ENCODE measurements at places on chromosomes 3 and 15.

DNA sequence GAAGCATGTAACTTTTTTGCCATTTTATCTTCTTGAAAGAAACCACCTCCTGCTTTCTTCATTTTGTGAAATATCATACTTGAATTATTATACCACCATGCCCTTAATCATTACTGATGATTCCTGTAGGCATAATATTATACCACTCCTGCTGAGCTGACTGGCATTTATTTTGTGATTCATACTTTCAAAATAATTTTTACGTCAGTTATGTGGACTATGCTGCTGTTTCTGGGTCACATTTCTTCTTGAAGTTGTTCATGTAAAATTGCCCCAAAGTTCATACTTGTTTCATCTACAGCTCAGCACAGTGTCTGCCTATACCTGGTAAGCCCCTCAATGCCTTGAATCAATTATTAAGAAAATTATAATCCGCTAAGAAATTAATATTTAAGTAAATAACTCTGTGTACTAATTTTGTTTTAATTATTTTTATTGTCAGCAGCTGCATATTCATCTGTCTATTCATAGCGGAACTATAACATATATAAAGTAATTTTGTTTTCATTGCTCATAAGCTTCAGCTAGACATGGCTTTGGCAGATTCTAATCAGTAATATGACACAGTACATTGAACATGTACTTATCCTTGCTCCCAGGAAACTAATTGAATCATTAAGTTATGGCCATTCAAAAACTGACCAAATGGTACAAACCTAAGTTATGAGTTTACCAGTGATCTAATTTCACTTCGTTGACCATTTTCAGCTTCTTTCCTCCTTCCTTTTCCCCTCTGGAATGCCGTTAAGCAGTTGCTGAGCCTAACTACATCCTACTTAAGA lies 160.0 kb downstream of the NAALADL2 start:
- no peak for DNase-seq

DNA sequence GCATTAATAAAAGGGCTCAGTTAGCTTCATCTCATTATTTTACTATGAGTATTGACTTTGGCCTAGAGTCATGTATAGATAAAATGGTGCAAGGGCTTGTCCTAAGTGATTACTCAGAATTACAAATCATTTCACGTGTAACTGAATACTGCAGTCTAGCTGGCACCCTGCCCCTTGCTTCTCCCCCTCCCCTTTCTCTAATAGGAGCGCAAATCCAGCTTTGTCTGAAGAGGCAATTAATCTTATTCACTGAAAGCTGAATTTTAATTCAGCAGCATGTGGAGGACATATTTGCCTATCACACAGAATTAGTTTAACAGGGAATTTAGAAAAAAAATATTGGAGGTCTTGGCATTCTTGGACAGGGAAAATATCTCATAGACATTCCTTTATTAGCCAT lies 412.1 kb upstream of the DPH6 start:
- no peak for DNase-seq

- DNase-seq, result no peak
These were observed 928.2 kb downstream of the EPHA3 start for GRCh38 chr3:90035643-90036042.

DNA sequence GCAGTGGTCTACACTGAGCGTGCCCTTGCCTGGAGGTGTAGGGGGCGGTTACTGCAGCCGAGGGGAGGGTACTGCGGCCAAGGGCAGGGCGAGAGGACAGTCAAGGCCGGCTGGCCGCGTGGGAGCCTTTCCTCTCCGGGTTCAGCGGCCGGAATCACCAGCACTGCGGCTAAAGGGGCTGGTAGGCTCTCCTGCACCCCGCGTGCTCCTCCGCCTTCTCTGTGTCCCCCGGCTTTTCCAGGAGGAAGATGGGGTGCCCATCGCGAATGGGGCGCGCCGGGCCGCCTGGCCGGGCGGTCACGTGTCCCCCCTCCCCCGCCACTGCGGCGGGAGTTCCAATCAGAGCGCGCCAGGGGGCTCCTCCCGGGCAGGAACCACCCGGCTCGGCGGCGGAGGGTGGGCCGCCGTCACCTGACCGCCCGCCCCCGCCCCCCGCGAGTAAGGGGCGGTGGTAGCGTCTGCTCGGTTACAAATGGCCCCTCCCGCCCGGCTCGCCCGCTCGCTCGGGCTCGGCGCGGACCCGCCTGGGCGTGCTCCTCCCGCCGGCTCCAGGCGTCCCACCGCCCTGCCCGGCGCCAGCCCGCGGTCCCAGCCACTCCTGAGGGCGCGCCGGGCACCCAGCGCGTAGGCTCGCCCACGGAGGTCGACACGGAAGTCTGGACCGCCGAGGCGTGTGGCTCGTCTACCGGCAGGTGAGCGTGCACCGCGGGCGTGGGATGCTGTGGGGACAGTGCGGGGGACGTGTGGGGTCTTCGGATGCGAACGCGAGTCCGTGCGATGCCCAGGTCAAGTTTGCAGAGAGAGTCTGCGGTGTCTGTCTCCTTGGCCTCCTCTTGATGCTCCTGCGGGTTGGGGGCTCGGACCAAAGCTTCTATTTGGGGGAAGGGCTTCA lies 242.6 kb upstream of the TOPAZ1 start:
- DNase-seq, result no peak

- DNase-seq, result no peak
These were observed 237.2 kb downstream of the MBNL1 start for GRCh38 chr3:152505926-152506325.

- DNase-seq, result no peak
These were observed 518.9 kb downstream of the NR2F2 start for GRCh38 chr15:96849271-96849900.

GRCh38 chr3:115448851-115449250 lies 174.5 kb upstream of the GAP43 start:
- no peak for DNase-seq

DNA sequence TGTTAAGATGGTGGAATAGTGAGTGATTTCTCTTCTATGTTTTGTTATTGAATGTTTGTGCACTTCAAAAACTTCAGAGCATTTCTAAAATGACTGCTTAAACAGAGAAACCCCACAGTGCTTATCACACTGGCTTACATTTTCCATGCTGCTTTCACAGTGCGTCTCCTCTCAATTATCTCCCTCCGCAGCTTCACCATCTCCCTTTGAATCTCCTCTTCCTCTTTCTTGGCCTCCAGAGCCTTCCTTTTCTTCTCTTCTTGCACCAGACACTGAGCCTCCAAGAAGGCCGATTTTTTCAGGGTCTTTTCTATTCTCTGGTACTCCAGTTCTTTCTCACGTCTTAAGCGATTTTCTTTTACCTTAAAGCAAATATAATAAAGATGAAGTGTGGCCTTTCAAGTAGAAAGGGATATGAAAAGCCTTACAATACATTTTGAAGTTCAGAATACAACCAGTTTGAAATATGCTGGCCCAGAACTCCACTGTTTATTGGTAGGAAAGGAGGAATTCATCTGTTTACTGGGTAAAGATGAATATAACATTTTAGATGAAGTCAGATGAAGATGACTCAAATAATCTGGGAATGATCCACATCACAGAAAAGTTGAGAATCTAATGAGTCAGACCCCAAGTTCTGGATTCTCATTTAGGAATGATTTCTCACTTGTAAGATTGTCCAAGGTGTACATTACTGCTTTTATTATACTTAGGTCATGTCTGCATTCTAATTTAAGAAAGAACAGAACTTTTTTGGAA lies 21.4 kb downstream of the CCDC191 start:
- no peak for DNase-seq

DNA sequence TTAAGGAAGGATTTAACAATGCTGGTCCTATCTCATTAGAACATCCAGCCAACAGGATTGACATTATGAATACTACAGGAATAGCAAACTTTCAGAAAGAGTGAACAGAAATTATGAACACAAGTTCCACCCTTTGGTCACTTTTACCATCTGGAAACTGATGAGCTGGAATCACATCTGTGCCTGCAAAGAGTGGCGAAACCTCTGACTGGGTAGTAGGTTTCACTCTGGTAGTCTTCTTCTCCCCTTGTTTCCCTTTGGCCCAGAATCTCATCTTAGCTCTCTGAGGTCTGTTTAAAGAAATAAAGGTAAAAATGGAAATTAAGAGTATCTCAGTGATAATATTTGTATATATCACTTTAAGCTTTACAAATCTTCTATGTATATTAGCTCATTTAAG lies 73.1 kb downstream of the NR2E3 start:
- no peak for DNase-seq

- DNase-seq, result no peak
These were observed 740.5 kb downstream of the ROBO2 start for GRCh38 chr3:77780278-77780996.

DNA sequence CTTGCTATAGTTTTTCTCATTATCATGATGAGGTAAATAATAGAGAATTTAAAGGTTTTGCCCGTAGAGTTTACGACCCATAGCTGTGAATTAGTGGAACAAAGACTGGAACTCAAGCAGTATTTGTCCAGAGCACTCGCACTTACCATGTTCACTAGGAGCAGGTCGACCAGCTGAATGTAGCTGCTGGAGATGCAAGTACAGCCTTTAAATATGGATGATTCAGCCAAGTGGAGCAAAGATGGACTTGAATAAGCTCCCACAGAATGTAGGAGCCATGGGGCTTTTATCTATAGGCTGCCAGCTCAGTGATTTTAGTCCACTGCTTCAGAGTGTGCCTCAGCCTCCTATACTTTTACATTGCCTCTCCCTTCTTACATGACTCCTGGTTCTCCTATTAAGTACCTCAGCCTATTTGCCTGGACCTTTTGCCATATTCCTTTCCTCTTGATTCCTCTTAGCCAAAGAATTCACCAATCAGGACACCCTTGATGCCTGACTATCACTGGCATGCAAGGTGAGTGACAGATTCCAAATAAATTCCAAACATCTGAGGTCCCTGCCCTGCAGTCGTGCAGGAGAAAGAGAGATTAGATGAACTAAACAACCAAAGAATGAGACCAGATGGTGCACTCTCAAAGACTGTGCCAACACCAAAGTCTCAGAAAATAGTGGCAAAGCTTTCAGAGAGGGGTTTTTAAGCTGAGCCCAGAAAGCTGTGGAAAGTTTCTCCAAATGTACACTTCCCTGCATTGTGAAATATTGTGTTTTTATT lies 3.9 kb downstream of the MKRN3 start:
- DNase-seq, result no peak

DNA sequence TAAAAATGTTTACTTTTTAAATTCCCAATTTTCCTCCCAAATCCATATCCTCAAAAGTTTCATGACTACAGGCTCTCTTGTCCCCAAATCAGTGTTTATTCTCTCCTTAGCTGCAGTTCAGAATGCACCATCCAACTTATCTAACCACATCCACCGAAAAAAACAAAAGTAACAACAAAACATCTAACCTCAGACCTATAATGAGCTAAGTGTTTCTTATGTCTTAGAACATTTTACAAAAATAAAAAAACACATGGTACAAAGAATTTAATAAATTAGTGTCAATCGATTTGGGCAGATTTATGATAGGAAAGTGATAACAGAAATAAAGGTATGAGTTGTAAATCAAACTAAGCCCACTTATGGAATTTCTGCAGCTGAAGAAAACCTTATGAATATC lies 13.6 kb downstream of the SATB1 start:
- no peak for DNase-seq

GRCh38 chr15:36994790-36995189 lies 105.6 kb downstream of the MEIS2 start:
- DNase-seq, result no peak

DNA sequence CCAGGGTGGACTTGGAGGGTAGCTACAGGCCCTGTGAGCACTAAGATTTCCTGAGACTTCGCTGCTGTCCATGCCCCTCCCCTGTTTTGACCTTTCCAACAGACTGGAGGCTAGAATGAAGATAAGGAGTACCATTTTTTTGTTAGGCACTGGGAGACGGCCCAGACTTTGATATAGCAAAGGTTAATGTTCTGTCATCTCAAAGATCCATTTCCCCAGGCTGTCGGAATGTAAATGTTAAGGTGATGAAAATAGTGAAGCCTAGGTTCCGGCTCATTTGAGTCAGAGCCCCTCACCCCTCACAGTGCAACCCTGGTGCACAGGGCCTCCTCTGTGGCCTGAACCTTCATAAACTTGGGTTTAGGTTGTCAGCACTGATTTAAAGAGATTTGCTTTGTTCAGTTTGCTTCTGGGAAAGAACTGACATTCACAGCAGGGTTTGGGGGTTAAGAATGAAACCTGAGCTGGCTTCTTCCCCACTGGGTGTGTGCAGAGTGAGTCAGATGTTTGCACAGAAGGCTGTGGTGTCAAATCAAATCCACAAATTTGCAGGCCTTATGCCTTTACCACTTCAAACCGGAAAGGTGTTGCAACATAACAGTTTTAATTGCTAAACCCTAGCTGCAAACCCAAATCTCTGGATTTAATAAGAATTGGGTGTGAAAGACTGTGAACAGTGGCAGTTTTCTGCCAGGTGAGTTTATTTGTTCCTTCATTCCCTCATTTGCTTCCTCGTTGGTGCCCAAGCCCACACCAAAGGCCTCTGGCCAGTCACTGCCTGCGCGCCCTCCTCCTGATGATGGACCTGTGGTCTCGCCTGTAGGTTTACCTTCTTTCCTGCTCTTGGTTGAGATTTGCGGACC lies 20.6 kb upstream of the KCTD6 start:
- DNase-seq, result no peak

DNA sequence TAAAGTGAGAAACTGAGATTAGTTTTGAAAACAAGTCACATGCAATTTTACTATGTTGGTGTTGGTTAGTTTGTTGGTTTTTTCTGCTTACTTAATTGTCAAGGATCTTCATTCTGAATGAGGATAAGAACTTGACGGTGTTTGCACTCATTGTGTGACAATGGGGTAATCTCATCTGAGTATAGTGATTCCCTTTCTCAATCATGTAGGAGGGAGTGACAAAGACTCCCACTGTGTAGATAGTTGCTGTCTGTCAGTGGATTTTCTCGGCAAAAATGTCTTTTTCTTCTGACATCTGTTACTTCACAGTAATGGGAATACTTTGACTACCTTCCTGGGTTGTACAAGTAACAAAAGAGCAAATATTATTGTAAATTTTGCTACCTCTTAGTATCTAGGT lies 23.5 kb downstream of the KCNH8 start:
- DNase-seq, result no peak
